ENCODE measurements at places on chromosomes 6 and 20.

- DNase-seq, result no peak
These were observed 68.7 kb downstream of the SNX9 start for GRCh38 chr6:157891544-157892362.

GRCh38 chr6:144075875-144076274 is 19.5 kb downstream of the SF3B5 start:
- DNase-seq, result no peak

DNA sequence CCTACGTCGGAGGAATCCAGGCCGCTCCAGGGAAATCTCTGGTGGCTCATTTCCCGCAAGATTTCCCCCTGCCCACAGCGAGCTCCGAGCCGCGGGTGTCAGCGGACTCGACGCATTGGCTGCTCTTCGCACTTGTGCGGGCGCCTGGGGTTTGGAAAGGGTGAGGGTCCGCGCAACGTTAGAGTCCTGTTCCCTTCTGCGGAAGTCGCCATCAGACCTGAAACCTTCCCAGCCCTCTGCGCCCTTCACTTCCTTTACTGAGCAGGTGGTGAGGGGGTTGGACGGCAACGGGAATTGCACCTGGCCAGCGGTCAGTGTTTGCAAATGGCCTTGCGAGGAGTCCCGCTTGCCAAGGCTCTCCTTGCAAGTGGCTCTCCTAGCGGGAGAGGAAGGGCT is 8.4 kb downstream of the PAX1 start:
- DNase-seq, result no peak

DNA sequence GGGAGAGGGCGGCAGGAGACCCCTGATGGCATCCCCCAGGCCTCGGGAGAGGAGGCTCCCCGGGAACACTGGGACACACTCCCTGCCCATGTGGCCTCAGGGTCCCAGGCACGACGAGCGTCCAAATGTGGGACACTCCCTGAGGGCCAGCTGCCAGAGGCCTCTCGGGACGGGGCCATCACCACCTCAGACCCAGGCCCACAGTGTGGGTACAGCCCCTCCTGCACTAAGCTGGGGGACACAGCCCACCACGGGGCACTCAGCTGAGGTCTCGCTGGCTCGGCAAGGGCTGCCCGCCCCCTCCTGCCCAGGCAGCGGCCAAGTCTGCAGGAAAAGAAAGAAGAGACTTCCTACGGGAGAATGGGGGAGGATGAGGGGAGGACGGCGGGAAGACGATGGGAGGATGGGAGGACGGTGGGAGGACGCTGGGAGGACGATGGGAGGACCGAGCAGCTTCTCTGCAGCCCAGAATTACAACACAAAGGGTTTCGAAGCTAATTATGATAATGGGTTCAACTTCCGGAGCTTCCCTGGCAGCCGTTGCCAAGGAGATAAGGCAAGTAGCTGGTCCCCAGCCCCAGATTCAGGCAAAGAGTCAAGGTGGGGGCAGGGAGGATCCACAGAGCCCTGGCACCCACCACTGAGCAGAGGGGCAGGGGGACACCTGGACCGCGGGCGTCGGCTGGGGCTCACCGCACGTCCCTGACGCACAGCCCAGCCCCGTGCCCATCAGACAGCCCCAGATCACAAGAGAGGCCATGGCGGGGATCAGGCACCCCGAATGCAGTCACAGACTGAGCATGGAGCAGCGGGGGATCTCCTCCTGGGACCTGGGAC is 17.5 kb downstream of the KCNQ2 start:
- DNase-seq, result no peak

GRCh38 chr6:136710877-136711552 is 81.3 kb downstream of the MAP3K5 start:
- no peak for DNase-seq

GRCh38 chr6:40819182-40819834 is 219.7 kb downstream of the UNC5CL start:
- no peak for DNase-seq

DNA sequence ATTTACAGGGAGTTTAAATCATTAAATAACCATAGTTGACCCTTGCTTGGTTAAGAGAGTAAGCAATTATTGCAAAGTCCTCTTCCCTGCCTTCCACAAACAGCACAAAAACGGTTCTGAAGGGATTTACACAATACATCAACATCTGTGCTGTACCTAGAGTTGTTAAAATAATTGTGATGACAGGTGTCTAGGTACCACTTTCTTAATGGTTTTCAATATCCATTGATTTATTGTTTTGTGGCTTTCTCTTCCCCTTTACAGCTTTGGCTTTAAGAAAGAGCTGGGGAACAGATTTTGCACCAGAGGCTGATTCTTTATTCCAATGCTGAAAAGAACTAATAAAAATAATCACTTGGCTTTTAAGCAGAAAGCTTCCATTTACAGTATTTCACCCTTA is 598 bp upstream of the SOX4 start:
- no peak for DNase-seq

GRCh38 chr6:3252369-3252768 is 6.4 kb upstream of the PSMG4 start:
- DNase-seq, result no peak

DNA sequence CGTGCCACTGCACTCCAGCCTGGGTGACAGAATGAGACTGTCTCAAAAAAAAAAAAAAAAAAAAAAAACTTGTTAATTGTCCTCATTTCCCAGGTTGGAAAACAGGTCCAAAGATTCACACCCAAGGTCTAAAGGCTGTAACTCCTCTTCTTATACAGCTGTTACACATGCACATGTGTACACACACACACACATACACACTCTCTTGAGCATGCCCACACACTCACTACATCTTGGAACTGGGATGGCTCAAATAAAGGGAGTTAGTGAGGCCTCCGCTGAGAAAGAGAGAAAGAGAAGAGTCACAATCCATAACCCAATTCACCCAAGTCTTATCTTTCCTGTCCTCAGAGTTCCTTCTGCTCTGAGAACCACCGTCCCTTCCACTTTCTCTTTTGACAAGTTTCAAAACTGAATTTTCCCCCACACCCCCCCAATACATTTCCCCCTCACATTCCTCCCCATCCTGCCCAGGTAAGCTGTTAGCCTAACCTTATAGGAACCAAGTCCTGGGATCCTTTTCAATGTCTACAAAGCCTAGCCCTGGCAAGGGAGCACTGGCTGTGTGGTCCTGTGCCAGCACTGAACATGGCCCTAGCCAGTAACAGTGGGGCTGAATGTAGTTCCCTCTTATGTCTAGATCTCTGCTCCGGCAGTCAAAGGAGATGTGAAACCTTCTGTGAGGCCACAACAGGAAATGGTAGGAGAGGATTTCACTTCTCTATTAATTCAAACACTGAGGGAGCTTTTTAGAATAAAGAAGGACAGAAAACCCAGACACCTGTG is 3.2 kb upstream of the HLA-DMB start:
- peak; percentile 66 for DNase-seq

DNA sequence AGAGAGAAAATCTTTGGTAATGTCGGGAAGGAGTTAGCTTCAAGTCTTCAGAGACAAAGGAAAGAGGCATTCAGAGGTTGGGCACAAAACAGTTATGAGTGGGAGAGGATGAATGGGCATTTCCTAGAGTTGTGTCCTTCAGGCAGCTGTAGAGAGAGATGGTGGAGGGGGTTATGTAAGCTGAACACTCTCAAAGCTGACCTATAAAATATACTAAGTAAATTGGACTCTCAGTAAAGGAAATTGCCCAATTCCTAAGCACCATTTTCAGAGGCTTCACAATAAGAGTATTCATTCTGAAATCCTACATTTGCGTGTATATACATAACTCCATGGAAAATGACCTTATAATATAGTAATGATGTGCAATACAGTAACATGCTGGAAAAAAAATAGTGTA is 161.2 kb downstream of the KCNQ5 start:
- no peak for DNase-seq

DNA sequence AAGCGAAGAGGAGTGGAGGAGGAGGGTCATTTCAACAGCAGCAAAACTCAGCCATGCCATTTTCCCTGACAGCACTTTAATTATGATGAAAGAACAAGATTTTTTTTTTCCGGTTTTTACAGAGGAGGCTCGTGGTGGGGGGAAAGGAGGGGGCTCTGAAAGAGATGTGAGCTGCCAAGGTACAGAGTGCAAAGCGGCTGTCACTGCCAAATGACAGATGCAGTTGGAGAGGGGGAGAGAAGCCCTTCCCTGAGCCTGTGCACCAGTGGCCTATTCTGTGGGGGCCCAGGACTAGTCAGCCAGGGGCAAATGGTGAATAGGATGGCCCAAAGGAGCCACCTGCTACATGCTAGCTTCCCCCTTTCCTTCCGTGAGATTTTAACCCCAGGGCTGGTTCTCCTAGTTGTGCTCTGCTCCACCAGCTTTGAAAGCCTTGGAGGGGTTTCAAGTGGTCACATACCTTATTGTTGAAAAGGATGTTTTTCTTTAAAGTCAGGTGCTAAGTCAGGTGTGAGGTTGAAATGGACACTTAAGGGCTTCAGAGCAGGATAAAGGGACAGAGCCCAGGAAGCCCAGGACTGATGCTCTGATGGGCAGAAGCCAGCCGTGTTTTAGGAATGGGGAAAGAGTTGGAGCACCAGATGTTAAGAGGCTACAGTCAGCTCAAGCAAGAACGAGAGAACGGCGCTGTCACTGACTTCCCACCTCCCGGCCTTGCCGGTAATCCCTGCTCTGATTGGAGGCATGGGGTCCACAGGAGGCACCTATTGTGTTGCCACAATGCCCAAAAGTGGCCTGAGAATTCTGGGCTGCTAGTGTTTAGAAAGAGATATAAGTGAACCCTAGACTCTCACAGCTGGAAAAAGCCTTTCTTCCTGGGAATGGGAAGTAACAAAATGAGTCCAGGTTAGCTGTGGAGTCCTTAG is 24.8 kb downstream of the GNAS start:
- no peak for DNase-seq

- no peak for DNase-seq
These were observed 808.1 kb upstream of the MANEA start for GRCh38 chr6:94769197-94769596.

DNA sequence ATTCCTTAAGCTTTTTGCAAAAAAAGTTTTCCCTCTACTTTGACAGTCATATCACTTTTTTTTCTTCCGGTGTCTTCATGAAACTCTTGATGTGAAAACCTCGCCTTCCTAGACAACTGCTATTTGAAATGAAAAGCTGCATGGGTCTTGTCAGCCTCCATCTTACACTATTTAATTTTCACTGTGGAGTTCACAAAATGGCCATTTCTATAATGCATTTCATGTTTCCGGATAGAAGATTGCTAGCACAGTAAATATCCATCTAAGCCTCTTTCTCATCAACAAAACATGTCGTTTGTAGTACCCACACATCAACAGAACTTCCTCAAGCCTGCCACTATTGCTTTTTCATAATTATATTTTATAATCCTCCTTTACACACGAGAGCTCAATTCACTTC is 204.9 kb upstream of the ID4 start:
- DNase-seq, result no peak

- no peak for DNase-seq
These were observed 105.7 kb downstream of the CRYBG1 start for GRCh38 chr6:106466211-106466610.

DNA sequence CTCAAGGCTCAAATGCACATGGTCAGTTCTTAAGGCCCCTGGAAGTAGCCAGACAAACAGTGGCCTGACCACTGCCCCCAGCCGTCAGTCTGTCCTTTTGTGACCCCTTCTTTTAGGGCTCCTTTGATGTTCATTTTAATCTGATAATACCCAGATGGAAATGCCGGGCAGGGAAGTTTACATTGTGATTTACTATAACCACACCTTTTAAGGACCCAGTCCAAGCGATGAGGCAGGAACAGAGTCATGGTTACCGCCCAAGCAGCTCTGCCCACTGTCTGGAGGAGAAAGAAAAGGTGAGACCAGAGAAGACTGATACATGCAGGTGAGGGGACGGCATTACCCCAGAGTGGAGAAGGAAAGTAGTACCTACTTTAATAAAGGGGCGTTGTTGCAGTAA is 110.6 kb downstream of the PLEKHG1 start:
- no peak for DNase-seq

GRCh38 chr6:18330548-18331081 is 56.5 kb upstream of the RNF144B start:
- DNase-seq, result no peak

DNA sequence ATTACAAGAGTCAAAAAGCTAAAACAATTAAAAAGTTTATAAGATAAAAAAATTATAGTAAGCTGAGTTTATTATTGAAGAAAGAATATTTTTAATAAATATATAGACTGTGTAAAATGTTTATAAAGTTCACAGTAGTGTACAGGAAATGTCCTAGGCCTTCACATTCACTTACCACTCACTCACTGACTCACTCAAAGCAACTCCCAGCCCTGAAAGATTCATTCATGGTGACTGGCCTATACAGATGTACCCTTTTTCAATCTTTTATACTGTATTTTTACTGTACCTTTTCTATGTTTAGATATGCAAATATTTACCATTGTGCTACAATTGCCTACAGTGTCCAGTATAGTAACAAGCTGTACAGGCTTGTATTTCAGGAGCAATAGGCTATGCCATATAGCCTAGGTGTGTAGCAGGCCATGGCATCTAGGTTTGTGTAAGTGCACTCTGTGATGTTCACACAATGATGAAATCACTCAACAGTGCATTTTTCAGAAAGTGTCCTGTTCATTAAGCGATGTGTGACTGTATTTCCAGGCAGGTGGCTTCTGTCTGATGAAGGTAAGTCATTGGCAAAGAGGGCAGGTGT is 130.2 kb downstream of the BTBD3 start:
- no peak for DNase-seq

GRCh38 chr20:41678799-41679198 is 60.6 kb upstream of the CHD6 start:
- no peak for DNase-seq

- DNase-seq, result no peak
These were observed 23.9 kb downstream of the INSM1 start for GRCh38 chr20:20391766-20392165.

DNA sequence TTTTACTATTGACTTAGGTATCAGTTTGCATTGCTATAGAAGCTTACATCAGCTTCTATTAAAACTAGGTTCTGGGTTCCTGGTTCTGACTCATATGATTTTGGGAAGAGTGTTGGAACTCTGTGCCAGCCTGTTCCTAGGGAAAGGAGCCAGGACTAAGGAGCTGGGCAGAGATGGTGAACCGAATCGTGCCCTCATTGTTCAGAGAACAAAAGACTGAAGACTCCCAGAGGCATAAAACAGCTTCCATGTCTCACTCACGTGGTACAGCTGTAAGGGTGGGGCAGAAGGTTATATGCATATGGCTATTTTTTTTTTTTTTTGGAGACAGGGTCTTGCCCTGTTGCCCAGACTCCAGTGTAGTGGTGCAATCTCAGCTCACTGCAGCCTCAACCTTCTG is 89.1 kb upstream of the THBS2 start:
- DNase-seq, result no peak
